ENCODE measurements at places on chromosomes 2 and 18. TPM values are rescaled to one million over a fixed set of nuclear protein-coding genes. Genes with fewer than 3 reads are reported as not detected.

The CD207 gene
- total RNA-seq, result not detected

- no peak for DNase-seq
These were observed 59.0 kb downstream of the ANKRD44 start for GRCh38 chr2:197251576-197251975.

The DAPL1 gene
- total RNA-seq, result not detected

DNA sequence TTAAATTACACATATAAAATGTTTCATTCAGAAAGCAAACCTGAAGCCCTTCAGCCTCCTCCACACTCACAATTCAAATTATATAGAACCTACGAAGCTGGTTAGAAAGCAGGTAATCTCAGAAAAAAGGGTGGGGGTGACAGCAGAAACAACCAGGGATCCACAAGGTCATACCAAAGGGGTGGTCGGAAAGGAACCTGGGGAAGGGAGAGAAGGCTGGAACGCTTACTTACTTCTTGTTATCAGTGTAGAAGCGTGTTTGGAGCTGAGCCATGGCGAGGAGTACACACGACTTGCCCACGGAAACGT, 316 bp downstream of the WDR12 start:
- DNase-seq, result no peak

The TTR gene
- not detected for total RNA-seq

The CHST9 gene
- 75.8 TPM for total RNA-seq

The GNAL gene
- 49.9 TPM for total RNA-seq

DNA sequence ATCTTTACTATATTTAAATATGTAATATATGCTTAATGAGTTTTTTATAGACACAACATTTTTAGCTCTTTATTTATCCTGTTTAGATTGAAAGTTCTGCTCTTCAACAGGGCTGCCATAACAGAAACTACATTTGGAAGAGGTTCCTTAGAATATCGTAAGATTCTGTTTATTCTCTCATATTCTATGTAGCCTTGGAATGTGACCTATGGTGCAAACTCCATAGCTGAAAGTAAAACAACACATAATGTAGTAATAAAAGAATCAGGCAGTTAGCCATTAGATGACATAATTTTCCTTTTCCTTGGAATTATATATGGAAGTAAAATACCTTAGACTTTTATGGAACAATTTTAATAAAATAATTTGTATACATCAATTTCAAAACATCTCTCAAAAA, 91.3 kb downstream of the ZNF804A start:
- DNase-seq, result no peak

The DLX2 gene
- not detected for total RNA-seq

The NAT8 gene
- total RNA-seq, result not detected

DNA sequence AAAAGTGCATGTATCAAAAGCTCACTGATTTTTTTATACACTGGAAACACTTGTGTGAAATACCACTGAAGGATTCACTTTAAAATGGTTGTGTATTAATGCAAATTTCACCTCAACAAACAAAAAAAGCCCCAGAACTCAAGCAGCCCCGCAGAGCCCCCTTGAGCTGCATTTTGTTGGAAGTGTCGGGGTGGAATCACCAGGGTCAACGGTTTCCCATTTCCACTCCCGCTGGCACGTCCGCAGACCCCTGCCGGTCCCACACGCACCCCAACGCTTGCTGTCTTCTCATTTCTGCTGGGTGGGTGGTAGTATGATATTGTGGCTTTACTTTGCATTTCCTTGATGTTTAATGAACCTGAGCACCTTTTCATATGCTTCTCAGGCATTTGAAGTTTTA, 239.7 kb downstream of the FAM210A start:
- no peak for DNase-seq

DNA sequence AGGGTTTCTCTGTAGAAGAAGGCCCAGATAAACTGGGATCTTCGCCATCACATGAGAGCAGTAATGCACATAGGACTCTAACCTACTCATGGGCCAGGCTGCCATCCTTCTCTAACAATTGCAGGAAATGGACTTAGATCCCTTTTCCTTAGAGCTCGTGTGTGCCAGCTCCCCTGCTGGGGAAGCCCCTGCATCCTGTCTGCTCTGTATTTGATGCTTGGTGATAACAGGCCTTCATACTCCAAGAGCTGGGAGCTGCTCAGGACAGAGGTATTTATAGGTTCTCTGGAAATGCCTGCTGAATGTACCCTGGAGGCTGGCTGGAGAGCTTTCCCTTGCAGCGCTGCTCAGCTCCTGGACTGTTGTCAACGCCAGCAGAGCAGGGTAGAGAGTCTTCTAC, 249.6 kb downstream of the MTX2 start:
- peak; percentile 70 for DNase-seq

- no peak for DNase-seq
These were observed 91.9 kb upstream of the FOSL2 start for GRCh38 chr2:28300485-28301341.

The SLC66A2 gene
- 18.7 TPM for total RNA-seq

DNA sequence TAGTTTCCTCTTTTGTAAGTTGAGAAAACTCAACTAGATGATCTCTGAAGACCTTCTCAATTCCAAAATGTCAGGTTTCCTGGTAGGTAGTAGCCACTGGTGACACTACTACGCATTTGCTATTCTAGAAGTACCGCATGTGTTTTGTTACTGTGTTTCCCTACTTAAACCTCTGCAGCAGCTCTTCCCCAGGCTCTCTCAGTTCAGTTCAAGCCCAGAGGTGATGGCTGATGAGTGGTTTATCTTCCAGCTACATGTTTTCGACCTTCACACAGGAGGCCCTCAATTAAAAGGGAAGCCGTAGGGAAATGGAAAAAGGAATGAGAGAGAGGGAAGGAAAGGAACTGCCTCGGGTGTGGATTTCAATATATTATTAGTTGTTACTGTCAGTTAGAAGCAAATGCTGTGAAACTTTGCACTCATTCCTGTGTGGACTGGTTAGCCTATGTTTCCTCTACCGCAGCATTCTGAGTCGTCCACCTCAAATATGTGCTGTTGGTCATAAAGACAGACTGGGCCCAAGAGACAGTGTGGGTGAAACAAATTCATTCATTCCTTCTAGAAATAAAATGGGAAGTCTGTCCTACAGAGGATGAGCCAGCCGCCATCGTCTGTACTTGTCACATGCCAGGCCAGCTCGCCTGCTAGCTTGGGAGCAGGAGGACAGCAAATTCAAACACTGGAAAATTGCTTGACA, 455.2 kb upstream of the RAB12 start:
- no peak for DNase-seq

The SMPD4 gene
- 87.1 TPM for total RNA-seq

The LCT gene
- total RNA-seq, result 0.11 TPM

- DNase-seq, result peak; percentile 55
These were observed 44.0 kb upstream of the UBE2F start for GRCh38 chr2:237922641-237923361.

The LBH gene
- 48.0 TPM for total RNA-seq

GRCh38 chr2:7809640-7810039, 872.2 kb upstream of the ID2 start:
- no peak for DNase-seq

GRCh38 chr2:74045454-74045853, 60.7 kb downstream of the TET3 start:
- DNase-seq, result no peak

GRCh38 chr18:76928179-76928868, 106.0 kb downstream of the ZNF236 start:
- DNase-seq, result no peak

- peak; percentile 30 for DNase-seq
These were observed 17.9 kb downstream of the CYP26B1 start for GRCh38 chr2:72129681-72130340.

DNA sequence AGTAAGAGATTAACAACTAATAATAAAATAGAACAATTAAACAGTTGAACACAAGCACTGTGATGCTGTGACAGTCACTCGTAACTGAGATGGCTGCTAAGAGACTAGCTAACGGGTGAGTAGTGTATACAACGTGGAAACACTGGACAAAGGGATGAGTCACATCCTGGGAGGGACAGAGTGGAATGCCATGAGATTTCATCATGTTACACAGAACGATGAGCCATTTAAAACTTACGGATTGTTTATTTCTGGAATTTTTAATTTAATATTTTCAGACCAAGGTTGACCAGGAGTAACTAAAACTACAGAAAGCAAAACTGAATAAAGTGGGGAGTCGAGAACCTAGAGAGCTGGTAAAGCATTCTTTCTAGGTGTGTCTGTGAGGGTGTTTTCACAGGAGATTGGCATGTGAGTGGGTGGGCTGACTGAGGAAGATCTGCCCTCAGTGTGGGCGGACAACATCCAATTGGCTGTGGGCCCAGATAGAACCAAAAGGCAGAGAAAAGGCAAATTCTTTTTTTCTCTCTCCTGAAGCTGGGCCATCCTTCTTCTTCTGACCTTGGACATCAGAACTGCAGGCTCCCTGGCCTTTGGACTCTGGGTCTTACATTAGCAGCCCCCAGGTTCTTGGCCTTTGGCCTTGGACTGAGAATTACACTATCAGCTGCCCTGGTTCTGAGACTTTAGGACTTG, 14.6 kb downstream of the TMSB10 start:
- no peak for DNase-seq

The ZNF532 gene
- 182 TPM for total RNA-seq

GRCh38 chr18:12456441-12456840, 48.7 kb downstream of the PRELID3A start:
- no peak for DNase-seq

DNA sequence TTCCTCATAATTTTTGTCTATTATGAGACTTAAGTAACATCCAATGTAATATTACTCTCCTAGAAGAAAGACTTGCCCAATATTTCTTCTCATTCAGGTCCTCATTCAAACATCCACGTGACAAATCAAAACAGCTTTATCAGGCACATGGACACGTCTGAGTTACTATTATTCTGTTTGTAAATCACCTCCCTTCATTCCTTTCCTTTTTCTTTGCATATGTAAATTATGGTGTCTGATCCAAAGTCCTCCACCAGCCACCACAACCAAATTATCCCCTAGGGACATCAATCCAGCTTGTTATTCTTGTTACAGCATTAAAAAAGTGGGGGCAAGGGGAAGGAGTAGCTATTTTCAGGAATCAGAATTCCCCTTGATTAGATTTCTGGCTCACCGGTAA, 7.1 kb downstream of the TMEM163 start:
- no peak for DNase-seq

The CHRNA1 gene
- total RNA-seq, result not detected

The SYT4 gene
- 0.82 TPM for total RNA-seq
